ENCODE measurements at places on chromosomes 4 and X.

GRCh38 chr4:150280081-150280895 lies 202.0 kb downstream of the DCLK2 start:
- DNase-seq, result no peak

GRCh38 chrX:24333371-24333770 lies 19.5 kb upstream of the SUPT20HL2 start:
- DNase-seq, result no peak

DNA sequence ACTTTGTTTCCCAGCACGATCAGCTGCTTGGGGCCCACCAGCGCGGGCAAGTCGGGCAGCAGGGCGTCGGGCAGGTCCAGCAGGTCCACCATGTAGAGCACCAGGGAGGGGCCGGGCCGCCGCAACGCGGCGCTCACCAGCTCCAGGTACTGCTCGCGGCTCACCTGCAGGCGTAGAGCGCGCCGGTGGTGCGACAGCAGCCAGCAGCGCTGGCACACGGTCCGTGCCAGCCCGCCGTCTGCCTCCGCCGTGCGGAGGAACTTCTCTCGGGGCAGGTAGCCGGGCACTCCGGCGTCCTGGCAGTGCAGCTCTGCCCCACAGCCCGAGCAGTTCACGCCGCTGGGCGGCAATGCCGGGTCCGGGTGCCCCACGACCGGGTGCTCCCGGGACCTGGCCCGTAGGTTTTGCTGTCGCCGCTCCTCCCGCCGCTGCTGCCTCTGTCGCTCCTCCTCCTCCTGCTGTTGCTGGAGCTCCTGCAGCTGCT lies 527 bp downstream of the NOA1 start:
- DNase-seq, result peak; percentile 26

- DNase-seq, result no peak
Measured at GRCh38 chr4:72031868-72032608, at the start of gene NPFFR2. Gene NPFFR2, plus strand, starts transcription at chr4:72032000. Its CDS starts 96,592 bp downstream, at chr4:72128592.

- no peak for DNase-seq
Measured at GRCh38 chr4:183257808-183258207, 62.3 kb downstream of the CLDN22 start.

- DNase-seq, result no peak
Measured at GRCh38 chrX:155056471-155056870, 14.5 kb downstream of the CMC4 start.

DNA sequence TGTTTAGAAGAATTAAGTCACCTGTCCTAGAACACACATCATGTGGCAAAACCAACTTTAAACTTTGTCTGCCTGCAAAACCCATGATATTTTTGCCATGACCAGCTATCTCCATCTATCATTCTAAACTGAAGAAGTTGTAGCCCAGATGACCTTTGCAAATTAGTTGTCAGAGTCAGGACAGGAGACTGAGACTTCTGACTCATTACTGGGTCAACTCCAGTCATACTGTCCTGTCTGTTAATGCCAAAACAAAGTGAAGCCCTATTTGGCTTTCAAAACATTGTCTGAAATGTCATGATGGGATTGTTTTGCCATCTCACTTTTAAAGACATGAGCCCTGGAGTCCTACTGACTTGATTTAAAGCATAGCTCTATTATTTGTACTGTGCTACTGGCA lies 365.7 kb upstream of the CPEB2 start:
- no peak for DNase-seq

DNA sequence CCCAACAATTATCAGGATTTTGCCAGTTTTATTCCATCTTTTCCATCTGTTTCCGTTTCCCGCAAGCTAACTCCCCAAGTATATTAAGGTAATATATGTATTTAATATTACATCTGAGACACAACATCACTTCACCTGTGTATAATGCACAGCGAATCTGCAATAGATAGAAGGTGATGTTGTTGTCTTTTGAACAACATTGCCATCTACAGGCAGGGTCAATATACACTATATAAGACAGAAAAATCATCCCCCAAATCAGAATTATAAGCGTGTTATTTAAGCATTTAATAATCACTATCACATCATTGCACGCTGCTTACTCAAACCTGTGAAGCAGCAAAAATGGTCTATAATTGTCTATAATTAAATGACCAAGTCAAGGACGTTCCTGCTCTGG lies 1115.5 kb downstream of the NLGN4X start:
- DNase-seq, result no peak
